NCI-H526 (cell line): ENCODE measurements at places on chromosomes 5 and 9.

DNA sequence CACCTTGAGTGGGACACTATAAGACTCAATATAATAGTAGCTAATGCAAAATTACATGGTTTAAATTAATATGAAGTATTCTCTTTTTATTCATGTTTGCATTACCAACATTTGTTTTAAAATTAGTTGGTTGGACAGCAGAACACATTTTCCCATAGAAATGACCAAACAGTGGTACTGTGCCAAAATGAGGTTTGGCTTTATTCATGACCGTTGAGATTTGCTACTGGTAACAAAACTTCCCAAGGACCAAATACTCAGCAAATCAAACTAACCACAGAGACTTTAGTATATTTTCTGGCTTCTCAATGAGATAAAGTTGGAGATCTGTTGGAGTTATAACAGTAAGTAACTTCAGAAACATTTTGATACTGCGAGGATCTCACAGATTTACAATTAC is 637.8 kb upstream of the MEF2C start:
- no peak for DNase-seq

DNA sequence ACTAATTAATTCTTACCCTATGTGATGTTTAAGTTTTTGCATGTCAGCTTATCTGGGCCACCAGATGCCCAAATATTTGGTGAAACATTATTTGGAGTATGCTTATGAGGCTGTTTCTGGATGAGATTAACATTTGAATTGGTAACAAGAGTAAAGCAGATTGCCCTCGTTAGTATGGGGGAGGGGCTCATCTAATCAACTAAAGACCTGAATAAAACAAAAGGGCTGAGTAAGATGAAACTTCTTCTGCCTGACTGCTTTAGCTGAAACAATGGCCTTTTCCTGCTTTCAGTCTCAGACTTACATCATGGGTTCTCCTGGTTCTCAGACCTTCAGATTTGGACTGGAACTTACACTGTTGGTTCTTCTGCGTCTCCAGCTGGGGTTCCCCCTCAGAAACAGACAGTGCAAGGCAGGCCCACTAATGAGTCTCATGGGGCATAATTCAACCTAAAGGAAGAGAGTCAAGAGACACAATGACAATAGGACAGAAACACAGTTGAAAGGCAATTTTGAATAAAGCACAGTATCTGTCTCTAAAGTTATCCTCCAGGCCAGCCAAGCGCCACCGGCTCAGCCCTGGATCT is 288.4 kb downstream of the CAAP1 start:
- no peak for DNase-seq

DNA sequence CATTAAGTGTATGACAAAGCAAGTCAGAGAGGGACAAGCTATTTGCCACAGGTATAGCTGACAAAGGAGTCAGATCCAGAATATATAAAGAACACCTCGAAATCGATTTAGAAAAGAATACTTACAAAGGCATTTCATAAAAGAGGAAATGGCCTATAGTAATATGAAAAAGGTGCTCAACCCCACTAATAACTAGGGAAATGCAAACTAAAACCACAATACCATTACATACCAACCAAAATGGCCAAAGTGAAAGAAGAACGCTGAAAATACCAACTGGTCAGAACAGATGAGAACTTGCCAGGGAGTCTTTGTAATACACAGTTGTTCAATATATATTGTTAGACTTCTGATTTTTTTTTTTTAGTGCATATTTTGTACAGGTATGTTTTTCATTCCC is 152.9 kb downstream of the CDC42SE2 start:
- no peak for DNase-seq

DNA sequence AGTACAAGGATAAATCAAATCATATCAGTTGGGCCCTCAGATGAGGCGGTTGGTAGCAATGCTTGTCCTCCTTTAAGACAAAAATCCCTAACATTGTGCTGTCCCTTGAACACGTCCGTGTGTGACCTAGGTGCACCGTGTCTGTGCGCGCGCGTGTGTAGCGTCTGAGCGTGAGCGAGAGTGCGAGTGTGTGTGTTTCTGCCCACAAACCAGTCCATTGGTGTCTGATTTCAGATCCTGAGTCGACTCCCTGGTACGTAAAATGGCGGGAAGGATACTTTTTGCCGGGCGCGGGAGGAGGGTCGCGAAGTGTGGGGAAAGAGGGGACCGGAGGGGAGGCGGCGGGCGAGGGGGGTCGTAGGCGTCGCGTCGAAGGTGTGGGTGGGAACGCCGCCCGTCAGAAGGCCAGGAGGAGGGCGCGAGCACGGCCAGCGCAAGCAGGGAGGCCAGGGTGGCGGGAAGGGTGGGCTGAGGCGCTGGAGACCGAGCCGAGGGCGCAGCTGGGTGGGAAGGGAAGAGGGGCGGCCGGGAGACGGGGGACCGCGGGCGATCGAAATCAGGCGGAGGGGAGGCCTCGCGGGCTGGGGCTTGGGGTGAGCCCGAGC is 8.9 kb downstream of the OTP start:
- DNase-seq, result no peak

- peak; percentile 35 for DNase-seq
Observed at GRCh38 chr9:127977009-127977883, 3.5 kb downstream of the EEIG1 start.

- no peak for DNase-seq
Observed at GRCh38 chr5:56558131-56558745, 257.1 kb upstream of the MAP3K1 start.

DNA sequence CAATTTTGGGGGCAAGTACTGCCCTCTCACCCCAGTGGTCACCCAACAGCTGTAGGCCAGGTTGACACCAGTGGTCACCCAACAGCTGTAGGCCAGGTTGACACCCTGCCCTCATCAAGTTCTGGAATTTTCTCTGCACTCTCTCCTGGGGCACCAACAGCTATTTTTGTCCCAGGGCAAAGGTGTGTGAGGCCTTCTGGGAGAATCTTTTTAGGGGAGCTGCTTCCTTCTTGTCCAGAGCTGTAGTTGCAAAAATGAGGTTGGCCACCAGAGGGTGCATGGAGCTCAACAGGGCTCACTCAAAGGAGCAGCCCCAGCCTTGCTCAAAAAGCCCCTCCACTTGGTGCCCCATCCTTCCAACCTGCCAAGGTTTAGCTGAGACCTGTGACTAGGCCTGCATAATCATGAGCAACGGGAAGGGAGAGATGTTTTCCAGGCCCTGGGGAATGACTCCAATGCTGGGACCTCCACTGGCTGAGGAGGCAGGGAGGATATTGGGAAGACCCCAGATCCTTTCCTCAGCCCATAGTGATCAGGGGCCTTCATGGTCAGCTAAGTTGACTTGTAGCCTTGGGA is 10.6 kb upstream of the P4HA2 start:
- peak; percentile 42 for DNase-seq

DNA sequence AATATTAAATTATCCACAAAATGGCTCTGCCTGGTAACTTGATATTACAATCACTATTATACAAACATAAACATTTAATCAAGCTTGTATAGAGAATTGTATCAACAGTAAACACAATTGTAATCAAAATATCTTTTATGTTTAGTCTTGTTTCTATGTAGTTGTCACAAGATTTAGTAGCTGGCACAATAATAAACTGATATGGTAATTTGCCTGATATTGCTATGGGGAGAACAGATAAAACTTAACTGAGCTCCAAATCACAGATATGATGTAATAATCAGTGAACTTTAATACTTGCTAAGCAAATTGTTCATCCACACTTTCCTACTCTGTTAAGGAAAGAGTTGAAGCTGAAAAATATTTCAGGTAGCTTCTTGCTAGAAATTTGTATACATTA is 189.8 kb downstream of the MPDZ start:
- DNase-seq, result no peak

- no peak for DNase-seq
Observed at GRCh38 chr5:176996780-176997179, 9.8 kb downstream of the UIMC1 start.

- DNase-seq, result no peak
Observed at GRCh38 chr5:95856501-95856981, 34.0 kb upstream of the GLRX start.

DNA sequence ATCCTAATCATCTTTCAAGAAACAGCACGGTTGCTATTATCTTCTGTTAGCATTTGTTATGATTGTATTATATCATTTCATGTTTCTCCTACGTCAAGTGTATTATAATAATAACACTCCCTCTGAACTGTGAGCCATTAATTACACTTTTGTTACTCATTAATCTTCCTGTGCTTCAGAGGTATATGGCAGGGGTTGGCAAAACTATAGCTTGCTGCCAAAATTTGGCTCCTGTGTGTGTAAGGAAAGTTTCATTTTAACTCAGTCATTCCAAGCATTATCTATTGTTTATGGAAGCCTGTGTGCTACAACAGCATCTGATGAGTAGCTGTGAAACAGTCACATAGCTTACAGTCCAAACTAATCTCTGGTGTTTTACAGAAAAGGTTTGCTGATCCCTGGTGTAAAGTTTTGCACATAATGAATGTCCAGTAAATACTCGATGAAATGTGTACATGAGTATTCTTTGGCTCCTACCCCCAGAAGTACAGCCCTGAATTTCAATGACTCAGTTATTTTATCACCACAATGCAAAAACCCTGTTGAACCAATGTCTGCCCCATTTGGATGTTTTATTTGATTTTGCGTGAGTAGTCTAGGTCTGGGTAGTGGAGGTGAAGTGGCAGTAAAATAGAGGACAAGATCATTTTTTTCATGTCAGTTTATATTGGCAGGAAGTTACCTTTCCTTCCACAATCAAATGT is 648.2 kb downstream of the MAT2B start:
- DNase-seq, result no peak

GRCh38 chr9:129871046-129871445 is 35.8 kb downstream of the USP20 start:
- no peak for DNase-seq

DNA sequence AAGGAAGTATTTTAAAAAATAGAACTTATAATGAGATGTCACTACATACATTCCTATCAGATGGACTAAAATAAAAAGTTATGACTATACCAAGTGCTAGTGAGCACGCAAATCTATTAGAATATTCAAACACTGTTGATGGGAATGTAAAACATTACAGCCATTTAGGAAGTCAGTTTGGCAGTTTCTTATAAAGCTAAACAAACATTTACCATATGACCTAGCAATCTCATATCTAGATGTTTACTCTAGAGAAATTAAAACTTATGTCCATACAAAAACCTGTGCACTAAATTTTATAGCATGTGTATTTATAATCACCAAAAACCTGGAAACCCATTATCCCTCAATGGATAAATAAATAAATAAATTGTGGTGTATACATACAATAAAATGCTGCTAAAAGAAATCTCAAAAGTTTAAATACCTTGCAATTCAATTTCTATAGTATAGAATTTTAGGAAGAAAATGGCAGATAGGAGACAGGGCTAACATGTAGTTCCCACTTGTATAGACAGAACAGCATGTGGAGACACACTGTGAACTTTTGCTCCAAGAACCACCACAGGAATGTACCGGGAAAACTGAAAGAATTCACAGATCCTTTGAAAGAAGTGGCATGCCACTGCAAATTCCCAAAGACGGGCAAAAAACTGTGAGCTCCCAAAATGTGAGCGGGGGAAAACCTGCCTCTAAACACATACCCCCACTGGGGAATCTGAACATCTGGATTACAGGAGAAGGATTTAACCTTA is 174.6 kb upstream of the SPEF2 start:
- DNase-seq, result peak; percentile 17

DNA sequence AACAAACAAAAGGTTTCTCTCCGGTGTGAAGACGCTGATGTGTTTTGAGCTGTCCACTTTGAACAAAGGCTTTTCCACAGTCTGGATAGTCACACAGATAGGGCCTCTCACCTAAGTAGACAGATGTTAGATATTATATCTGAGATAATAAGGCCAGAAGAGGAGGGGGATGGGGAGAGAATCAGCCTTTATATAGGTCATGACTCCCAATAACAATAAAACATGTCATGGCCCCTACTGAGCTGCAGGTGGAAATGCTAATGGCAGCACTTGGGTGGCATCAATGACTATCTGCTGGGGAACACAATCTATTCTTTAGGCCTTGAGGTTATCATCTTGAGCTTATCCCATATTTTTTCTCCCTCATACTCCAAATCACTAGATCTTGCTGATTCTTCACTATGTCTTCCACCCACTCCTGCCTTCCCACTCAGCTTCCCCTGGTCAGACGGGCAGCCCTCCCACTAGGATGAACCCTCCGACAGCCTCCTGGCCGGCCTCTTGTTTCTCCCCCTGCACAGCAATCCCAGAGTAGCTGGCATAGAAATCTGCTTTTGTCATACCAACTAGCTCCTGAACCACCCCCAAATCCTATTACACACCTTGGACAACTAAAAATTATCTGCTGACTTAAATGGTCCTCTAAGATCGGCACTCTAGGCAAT is 11.5 kb upstream of the SLC35D2 start:
- DNase-seq, result no peak

GRCh38 chr9:114287763-114288192 is 35.1 kb upstream of the ORM1 start:
- no peak for DNase-seq

DNA sequence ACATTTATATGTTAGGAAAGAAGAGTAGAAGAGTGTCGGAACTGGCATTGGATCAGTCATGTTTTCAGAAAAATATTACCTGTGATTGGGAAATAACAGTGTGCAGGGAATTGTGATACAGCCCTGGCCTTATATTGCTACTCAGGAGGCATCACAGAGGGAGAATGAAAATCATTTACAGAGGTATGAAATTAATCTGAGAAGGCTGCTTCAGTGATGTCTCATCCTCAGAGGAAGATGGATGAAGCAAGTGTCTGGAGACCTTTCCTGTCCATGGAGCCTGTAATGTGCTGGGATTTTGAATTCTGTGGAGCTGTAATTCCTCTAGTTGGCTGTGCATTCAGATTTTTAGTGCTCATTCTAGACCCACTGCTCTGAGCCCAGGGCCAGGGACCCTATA is 3.8 kb downstream of the ACTBL2 start:
- DNase-seq, result no peak

GRCh38 chr5:72543811-72544210 is 36.6 kb upstream of the ZNF366 start:
- DNase-seq, result no peak

- DNase-seq, result no peak
Observed at GRCh38 chr9:16652582-16652981, 217.9 kb downstream of the BNC2 start.

GRCh38 chr5:41539454-41539853 is 29.1 kb upstream of the PLCXD3 start:
- no peak for DNase-seq

- DNase-seq, result no peak
Observed at GRCh38 chr9:137083394-137084004, 3.3 kb upstream of the MAN1B1 start.

DNA sequence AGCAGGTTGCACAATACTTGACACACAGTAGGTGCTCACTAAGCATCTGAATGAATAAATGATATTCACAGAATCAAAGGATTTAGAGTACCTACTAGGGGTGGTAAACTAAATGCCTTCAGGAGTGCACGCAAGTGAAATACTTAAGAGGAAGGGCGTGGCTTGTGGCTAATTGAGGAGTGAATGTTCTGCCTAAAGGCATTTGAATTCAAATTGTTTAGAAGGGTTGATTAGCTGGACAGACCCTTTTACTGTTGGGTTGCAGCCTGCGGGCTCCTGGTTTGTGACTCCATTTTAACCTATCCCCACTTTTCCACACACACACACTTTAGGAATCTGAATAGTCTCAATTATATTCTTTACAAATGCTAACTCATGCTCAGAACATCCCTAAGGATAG is 63.1 kb downstream of the PPP2R2B start:
- DNase-seq, result no peak
